M059J (cell line): ENCODE measurements at places on chromosomes 4 and X. TPM values are rescaled to one million over a fixed set of nuclear protein-coding genes. Genes with fewer than 3 reads are reported as not detected.

Gene KLB
- total RNA-seq = not detected in 2 replicates

Gene BANK1
- total RNA-seq = 0.52 and 0.91 TPM in 2 replicates

Gene MBNL3
- 3.0 and 4.7 TPM in 2 replicates for total RNA-seq

Gene CACNA1F
- not detected in 2 replicates for total RNA-seq

Gene PRSS48
- total RNA-seq = not detected in 2 replicates

Gene CLIC2
- 1.3 and 1.5 TPM in 2 replicates for total RNA-seq

Gene TEC
- 0.12 and 0.81 TPM in 2 replicates for total RNA-seq

Gene CSAG1
- 6.5 and 6.6 TPM in 2 replicates for total RNA-seq

Gene TKTL1
- total RNA-seq = 0.22 TPM in 1 of 2 replicates, not detected in the other

Gene NAT8L
- 0.05 TPM in 1 of 2 replicates, not detected in the other for total RNA-seq

Gene BST1
- 3.0 and 8.6 TPM in 2 replicates for total RNA-seq

Gene PARM1
- 0.17 and 0.22 TPM in 2 replicates for total RNA-seq

Gene KIT
- total RNA-seq = 0.02 TPM in 1 of 2 replicates, not detected in the other

Gene SLC6A14
- not detected in 2 replicates for total RNA-seq

Gene SMARCAD1
- total RNA-seq = 14.7 and 18.7 TPM in 2 replicates

Gene SLC38A5
- 0.05 TPM in 1 of 2 replicates, not detected in the other for total RNA-seq

Gene GPRIN3
- total RNA-seq = 0.05 and 0.25 TPM in 2 replicates

Gene BEND4
- total RNA-seq = 0.12 and 0.17 TPM in 2 replicates

Gene TCEAL9
- total RNA-seq = 261 TPM in 2 replicates

Gene ARHGAP6
- total RNA-seq = 0.27 and 0.44 TPM in 2 replicates

Gene TRIM60
- not detected in 2 replicates for total RNA-seq

Gene WWC2
- 9.0 and 16.7 TPM in 2 replicates for total RNA-seq

Gene HSFX3
- total RNA-seq = not detected in 2 replicates

Gene MEPE
- total RNA-seq = 0.07 TPM in 1 of 2 replicates, not detected in the other

Gene RADX
- 0.32 TPM in 1 of 2 replicates, not detected in the other for total RNA-seq

Gene STOX2
- under 0.01 and 0.20 TPM in 2 replicates for total RNA-seq

Gene SMPX
- total RNA-seq = 0.42 TPM in 1 of 2 replicates, not detected in the other

Gene HSD17B10
- 118 and 120 TPM in 2 replicates for total RNA-seq
